ENCODE measurements at places on chromosomes 13 and 19.
A peak's percentile ranks its signal among the peaks of the same experiment; 100 is the strongest.

- DNase-seq: no peak
Observed at GRCh38 chr13:35346494-35346893, 130.0 kb downstream of the MAB21L1 start.

GRCh38 chr13:101397742-101398141, 18.6 kb downstream of the NALCN start:
- DNase-seq: no peak

- peak; percentile 5 for DNase-seq
Observed at GRCh38 chr19:16829822-16830289, 658 bp downstream of the SIN3B start.

GRCh38 chr19:15897026-15897737, 692 bp downstream of the CYP4F2 start:
- no peak for DNase-seq

- DNase-seq: no peak
Observed at GRCh38 chr13:33138441-33138840, 122.2 kb downstream of the KL start.

GRCh38 chr13:109191413-109191812, 562.0 kb downstream of the MYO16 start:
- no peak for DNase-seq

- DNase-seq: no peak
Observed at GRCh38 chr13:109626386-109627171, 159.8 kb downstream of the IRS2 start.

GRCh38 chr13:67238277-67238859, 8.2 kb upstream of the PCDH9 start:
- no peak for DNase-seq

- no peak for DNase-seq
Observed at GRCh38 chr13:77859450-77859849, 59.2 kb downstream of the EDNRB start.

DNA sequence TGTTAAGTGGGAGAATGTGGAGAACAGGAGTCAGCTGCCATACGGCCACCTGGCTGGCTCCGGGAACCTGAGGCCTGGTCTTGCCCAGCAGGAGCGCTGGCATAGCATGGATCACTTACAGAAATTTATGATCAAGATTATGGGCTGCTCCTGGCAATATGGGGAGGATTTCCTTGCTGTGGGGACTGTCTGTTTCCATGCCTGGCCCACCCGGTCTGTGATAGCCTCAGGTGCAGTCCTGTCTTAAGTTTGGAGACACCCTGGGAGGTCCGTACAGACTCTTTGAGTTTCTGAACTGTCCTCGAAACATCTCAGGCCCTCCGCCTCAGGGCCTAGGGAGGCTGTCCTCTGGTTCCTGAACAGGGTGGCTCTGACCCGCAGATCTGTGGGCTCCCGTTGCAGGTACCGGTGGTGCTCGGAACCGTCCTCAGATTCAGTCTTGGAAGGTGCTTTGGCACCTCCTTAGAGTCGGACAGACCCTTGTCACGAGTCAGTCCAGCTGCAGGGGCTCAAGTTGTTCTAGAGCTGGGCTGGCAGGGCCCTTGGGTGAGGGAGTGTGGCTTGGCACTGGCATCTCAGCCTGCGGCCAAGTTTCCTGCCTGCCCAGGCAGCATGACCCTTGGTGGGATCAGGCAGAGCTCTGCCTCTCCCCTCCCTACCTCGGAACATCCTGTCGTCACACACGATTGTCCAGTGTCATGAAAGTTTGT, 4.9 kb downstream of the TFDP1 start:
- no peak for DNase-seq

All from ELF-1 (cell line).